ENCODE measurements at places on chromosomes 4 and X.

GRCh38 chrX:16992951-16993350 lies 46.5 kb downstream of the REPS2 start:
- no peak for DNase-seq

DNA sequence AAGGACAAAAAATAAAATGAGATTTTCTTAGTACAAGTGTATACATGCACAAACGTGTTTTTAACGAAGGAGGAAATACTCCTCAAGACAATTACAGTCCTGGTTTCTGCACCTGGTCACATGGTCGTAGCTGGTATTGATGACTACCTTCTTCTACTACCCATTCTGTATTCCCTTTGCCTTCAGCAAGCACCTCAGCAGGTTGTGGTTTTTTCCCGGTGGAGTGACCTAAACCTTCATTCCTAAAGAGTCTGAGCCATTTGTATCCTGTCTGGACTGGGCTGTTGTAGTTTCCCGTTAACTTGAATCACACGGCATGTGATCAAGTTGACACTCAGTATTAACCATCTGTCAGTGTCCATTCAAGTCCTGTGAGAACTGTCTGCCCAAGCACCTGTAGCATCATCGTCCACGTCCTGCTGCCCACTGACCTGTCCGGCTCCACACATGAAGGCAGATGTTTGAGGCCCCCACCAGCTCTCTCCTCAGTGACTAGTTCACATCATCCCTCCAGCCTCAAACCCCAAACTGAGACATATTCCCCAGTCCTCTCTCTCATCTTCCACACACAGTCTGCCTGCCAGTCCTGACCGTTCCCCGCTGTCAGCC lies 31.1 kb upstream of the TBC1D14 start:
- no peak for DNase-seq

GRCh38 chrX:44795945-44796450 lies 47.8 kb upstream of the DUSP21 start:
- DNase-seq, result no peak

DNA sequence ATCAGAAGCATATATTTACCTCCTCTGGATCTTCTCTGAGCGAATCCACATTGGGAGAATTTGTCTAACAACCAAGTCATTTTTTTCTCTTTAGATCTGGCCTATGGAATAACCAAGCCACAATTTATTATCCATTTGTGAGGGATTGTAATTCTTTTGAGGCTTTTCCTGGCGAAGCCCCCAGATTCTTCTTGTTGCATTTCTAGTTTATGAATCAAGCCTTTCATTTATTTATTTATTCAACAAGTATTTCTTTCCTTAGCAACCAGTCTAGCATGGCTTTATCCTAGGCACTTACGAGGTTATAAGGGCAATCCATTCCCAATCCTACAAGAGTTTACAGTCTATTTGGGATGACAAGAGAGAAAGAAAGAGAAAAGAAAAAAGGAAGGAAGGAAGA lies 18.4 kb upstream of the FNIP2 start:
- DNase-seq, result no peak

- no peak for DNase-seq
These were observed 144.6 kb downstream of the TBL1X start for GRCh38 chrX:9609499-9609898.

- no peak for DNase-seq
These were observed 27.9 kb upstream of the SPP1 start for GRCh38 chr4:87947381-87948160.

GRCh38 chrX:69024931-69025330 lies 140.3 kb downstream of the PJA1 start:
- no peak for DNase-seq

DNA sequence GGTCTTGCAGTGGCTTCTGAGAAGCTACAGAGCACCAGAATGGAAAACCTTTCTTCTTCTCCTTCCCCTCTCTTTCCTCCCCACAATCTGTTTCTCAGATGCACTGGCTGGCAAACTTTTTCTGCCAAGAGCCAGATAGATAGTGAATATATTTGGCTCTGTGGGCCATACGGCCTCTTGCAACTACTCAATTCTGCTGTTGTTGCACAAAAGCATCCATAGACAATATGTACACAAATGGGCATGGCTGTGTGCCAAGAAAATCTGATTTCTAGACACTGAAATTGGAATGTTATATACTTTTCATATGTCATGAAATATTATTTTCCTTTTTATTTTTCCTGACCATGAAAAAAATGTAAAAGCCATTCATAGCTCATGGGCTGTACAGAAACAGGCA lies 3.1 kb downstream of the PHEX start:
- DNase-seq, result no peak

- no peak for DNase-seq
These were observed 403 bp upstream of the LGI2 start for GRCh38 chr4:25031077-25031621.

- no peak for DNase-seq
These were observed 263.8 kb upstream of the IGFBP7 start for GRCh38 chr4:57373991-57374390.

- DNase-seq, result no peak
These were observed at the start of gene IL13RA1 for GRCh38 chrX:118726887-118727685. TSS of gene IL13RA1 (plus strand) at chrX:118727606. CDS start at chrX:118727639, 33 bp downstream.

- no peak for DNase-seq
These were observed 40.0 kb upstream of the IRF2 start for GRCh38 chr4:184514121-184514988.

All from stimulated activated CD8-positive, alpha-beta memory T cell treated with anti-CD3 and anti-CD28 coated beads, Interleukin-15, amount 100 ng/mL, for 4 hours (primary cell).